ENCODE measurements at places on chromosomes 7 and 10.

GRCh38 chr7:33040803-33041516, 21.6 kb downstream of the NT5C3A start:
- DNase-seq, result peak; percentile 26

DNA sequence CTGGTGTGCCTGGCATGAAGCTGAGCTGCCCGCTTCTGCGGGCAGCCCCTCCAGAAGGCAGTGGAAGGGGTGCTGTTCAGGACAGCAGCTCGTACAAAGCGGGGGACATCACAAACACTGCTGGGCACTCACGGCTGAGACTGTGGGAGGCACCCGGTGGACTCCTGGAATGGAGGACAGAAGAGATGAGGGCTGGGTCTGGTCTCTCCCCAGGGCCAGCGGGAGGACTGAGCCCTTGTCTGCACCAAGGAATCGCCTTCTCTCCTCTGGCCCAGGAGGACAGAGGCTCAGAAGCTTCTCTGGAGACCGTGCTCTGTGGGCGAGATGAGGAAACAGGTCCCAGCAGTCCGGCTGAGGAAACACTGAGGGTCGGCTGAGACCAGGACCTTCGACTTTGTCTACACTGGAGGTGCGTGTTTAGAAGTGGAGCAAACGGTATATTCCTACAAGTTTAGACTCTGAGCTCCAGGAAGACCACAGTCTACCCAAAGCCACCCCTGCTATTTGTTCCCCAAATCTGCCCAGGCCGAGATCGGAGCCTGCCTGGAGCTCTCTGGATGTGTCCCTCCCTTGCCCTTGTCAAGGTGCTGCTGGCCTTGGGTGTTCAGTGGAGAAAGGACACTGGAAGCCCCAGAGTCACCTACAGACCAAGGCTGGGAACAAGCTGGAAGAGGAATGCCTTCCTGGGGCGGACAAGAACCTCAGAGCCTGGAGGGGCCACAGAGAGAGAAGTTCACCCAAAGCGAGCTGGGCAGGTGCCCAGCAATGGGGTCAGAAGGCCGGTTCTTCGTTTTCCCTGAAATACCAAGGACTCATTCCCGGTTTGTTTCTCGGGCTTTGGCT, 12.9 kb upstream of the INPP5A start:
- no peak for DNase-seq

GRCh38 chr7:131244259-131244852, 83.3 kb upstream of the MKLN1 start:
- no peak for DNase-seq

DNA sequence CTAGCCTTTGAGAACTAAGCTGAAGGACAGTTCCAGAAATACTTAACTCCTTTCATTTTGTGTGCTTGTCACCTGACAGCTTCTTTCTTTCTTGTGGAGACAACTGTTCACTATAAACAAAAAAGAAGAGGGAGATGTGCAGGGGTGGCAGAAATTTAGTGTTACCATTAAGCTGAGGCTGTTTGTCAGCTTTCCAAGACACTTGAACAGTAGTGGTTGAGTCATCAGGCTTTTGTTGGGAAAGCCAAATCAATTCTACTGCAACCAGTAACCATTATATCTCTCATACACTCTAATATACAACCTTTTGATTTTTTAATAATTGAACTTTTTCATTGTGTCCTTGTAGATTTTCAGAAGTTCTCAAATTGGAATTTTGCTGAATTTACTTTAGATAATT, 75.3 kb downstream of the POLL start:
- no peak for DNase-seq

- no peak for DNase-seq
Observed at GRCh38 chr7:92633211-92633906, 43.2 kb upstream of the FAM133B start.

- no peak for DNase-seq
Observed at GRCh38 chr7:116952635-116953371, 498 bp upstream of the ST7 start.

DNA sequence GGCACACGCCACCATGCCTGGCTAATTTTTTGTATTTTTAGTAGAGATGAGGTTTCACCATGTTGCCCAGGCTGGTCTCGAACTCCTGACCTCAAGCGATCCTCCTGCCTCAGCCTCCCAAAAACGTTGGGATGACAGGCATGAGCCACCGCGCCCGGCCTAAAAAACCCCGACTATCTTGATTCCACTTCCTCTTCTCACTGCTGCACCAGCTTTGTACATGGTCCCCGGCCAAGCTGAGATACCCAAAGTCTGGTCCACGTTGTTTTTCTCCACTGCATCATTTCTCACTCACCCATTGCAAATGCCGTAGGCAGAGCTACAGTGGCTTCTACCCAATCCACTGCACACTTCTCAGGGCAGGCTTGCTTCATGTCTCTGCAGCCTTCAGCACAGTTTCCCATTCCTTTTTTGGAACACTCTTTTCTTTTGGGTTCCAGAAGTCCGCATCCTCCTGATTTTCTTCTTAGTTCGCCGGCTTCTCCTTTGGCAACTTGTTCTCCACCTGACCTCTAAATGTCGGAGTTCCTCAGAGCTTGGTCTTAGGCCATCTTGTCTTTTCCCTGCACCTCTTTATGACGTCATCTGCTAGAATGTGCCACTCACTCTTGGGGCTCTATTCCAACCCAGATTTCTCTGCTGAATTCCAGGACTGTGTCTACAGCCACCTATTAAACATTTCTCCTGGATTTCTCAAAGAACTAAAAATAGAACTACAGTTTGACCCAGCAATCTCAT, 6.0 kb upstream of the GNB2 start:
- no peak for DNase-seq

- DNase-seq, result no peak
Observed at GRCh38 chr7:12970626-12971025, 283.2 kb downstream of the ARL4A start.

GRCh38 chr7:33432821-33433220, 303.5 kb downstream of the BBS9 start:
- DNase-seq, result no peak

DNA sequence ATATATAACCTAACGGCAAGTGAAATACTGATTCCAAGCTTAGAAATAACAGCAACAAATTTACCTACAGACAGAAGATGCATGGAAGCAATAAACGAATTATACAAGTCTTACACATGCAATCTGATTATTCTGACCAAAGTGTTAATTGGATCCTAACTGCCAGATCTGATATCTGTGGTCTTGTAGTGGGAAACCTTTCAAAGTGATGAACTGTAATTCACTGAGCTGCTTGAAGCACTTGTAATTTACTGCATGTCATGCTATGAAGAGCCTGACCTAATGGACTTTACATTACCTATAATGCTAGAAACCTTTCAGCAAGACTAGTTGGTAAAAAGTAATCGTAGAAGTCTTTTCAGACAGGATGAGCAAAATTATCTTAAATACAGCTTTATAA, 205.6 kb downstream of the FOXP2 start:
- no peak for DNase-seq

GRCh38 chr7:114799628-114800028, 122.3 kb upstream of the MDFIC start:
- DNase-seq, result no peak

DNA sequence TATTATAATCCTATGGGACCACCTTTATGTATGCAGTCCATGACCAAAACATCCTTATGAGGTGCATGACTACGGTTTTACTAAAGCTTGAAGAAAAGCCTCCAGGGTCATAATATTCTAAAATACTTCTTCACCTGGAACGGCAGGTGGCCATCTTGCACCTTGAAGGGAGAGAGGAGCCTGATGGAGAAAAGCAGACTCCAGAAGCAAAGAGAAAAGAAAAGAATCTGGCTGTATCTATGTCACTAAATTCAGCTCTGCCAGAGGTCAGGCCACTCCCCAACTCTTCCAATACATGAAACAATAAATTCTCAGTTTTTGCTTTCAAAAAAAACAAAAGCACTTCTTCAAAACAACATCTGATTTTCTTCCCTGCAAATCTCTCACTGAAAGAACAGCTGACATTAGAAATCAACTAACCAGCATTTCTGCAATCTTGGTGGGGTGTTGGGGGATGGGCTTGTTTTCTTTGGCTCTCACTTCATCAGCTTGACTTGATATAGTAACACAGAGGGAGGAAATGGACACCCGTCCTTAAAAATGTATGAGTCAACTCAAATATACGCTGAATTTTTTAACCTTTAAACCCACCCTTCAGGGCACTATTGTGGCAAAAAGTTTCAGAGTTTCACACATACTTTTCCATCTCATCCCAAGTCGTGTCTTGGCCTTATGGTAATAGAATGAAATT, 21.7 kb downstream of the HIBADH start:
- DNase-seq, result no peak

GRCh38 chr7:45626441-45627430, 52.6 kb downstream of the ADCY1 start:
- DNase-seq, result no peak

DNA sequence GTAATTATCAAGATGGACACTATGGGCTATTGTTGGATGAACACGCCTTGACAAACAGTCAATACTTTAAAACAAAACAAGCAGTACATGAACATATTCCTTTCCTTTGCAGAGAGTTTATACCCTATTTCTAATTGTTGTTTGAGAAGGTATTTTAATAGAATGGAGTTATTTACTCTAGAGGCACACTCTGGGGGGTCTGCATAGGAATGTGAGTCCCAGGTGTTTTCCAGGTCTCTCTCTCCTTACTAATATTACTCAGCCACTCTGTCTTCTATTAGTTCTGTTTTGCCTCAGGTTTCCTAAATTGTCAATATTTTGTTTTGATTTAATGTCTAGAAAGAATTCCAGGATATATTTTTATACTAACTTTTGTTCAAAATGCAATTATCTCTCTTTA, 1091.4 kb downstream of the CNTNAP2 start:
- no peak for DNase-seq

GRCh38 chr7:92868683-92869293, 32.4 kb upstream of the CDK6 start:
- DNase-seq, result no peak

DNA sequence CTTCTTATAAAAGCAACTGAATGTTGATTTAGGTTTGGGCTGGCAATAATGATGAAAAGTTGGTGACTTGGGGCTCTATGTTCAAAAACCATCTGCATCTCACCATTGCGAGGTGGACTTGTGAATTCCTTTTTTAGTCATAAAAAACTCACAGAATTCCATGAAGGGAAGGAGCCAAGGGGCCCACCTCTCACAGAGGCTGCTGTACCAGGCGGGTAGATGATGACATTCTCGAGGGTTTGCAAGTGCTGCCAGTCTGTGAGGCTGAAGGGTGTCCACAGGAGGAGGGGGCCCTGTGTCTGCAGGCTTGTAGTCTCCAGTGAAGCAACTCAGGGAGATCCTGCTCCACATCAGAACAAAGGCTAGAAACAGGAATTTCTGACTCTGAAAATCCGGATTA, 195.5 kb upstream of the ZNF32 start:
- DNase-seq, result no peak

- DNase-seq, result no peak
Observed at GRCh38 chr7:110938165-110938564, 152.8 kb upstream of the LRRN3 start.

- DNase-seq, result no peak
Observed at GRCh38 chr10:1287487-1287886, 231.3 kb downstream of the WDR37 start.

DNA sequence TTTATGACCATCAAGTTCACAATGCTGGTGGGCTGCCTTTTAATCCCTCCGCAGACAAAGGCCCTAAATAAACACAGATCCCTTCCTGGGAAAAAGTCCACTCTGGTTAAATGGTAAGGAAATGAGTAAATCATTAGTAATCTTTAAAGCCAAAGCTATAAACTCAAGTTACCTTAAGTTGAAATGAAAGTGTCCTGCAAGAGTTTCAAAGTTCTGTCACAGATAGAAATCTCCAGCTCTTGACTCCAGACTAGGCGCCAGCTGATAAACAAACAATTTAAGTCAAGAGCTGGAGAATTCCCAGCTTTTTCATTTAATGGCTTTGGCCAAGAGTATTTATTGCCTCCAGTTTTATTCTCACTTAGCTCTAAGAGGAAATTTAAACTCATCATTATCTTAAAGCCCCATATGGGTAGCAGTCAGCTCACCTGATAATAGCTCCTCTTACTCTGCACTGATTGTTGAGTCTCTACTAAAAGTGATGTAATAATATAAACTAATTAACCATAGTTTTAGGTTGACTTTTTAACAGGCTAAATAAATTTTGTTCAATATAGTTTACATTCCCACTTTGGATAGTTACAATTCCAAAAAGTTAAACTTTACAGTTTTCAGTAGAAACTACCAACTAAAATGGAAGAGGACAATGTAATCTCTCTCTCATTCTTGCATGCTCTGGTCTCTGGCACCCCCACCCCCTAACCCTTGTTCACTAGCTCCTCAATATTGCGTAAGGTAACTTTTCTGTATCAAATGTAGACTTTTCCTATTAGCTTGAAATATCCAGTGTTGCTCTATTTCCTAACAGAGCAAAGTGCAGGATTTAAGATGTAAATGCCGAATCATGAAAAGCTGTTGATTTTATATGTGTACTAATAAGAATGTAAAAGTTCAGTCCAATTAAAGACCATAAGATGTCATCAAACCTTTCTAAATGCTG, 56.1 kb downstream of the HIBADH start:
- no peak for DNase-seq

GRCh38 chr10:119031496-119032059, 2.1 kb downstream of the NANOS1 start:
- no peak for DNase-seq

DNA sequence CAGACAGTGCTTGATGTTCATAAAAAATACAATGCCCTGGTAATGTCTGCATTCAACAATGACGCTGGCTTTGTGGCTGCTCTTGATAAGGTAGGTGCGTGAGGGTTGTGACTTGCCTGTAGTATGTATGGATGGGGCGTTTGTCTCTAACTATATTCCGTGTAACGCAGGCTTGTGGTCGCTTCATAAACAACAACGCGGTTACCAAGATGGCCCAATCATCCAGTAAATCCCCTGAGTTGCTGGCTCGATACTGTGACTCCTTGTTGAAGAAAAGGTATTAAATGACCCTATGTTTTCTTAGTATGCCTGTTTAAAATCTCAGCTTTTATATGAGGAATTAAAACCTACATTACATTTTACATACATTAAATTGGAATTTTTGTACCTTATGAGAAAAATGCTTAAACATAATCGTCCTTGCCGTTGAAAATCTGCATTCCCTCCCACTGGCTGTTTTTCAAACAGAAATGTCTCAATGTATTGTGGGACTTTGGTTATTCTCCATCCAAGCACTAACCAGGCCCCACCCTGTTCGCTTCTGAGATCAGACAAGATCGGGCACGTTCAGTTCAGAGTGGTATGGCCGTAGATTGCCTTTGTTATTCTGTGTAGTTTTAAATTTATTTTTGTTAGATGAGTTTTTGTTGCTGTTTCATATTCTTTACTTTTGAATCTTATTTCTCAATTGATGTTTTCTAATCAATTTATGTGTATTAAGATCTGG, 85.3 kb downstream of the CUL1 start:
- no peak for DNase-seq

All from stimulated activated CD8-positive, alpha-beta memory T cell treated with anti-CD3 and anti-CD28 coated beads, Interleukin-2, amount 100 ng/mL, for 1 hour (primary cell).